CD4-positive, alpha-beta T cell (primary cell): ENCODE measurements at places on chromosomes 1 and 21. TPM values are rescaled to one million over a fixed set of nuclear protein-coding genes. Genes with fewer than 3 reads are reported as not detected.

DNA sequence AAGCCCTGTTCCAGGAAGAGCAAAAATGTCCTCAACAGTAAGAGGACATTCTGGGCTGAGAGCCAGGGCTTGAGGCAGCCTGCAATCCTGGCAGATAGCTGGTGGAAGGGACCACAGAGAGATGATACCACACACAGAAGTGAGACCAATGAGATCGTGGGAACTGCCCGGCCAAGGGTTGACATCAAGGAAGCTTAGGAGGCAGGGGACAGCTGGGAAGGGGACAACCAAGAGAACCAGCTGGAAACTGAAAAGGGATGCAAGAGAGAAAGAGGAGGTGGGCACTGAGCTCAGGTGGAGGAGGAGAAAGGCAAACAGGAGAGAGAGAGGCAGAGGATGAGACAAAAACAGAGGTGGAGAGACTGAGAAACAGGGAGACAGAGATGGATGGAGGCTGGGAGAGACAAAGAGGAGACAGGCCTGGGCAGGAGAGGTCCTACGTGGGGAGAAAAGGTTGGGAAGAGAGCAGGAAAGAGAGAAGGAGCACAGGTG is 9.2 kb downstream of the PDZK1IP1 start:
- no peak for DNase-seq
- H3K27ac ChIP-seq, result no peak overlapping the region
- H3K4me3 ChIP-seq, result no peak overlapping the region
- peaks cover 22% of the 10 kb centered on the region for H3K27me3 ChIP-seq

GRCh38 chr1:53549781-53550180 is 90.6 kb downstream of the DMRTB1 start:
- peaks cover 4% of the 10 kb centered on the region for H3K27me3 ChIP-seq
- no peaks in the 10 kb centered on the region for H3K36me3 ChIP-seq
- DNase-seq, result no peak
- H3K4me3 ChIP-seq, result no peak overlapping the region

DNA sequence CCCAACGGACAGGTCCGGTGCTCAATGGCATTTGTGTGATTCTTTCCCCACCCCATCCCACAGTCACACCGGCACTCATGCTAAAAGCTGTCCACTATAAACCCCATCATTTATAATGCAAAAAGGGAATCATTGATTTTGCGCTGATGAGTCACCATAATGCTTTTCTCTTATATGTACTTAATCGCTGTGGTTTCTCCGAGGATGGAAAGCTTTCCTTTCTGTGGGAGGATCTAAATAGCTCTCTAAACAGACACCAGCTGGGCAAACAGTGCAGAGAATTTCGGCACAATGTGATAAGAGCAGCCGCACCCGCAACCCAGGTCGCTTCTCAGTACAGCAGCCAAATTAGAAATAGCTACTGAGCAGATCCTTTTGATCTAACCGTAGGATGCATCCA is 85.6 kb downstream of the SETD4 start:
- no peak overlapping the region for H3K27ac ChIP-seq
- peaks cover 7% of the 10 kb centered on the region for H3K27me3 ChIP-seq
- no peak overlapping the region for H3K4me3 ChIP-seq
- no peak for DNase-seq
- no peaks in the 10 kb centered on the region for H3K4me1 ChIP-seq

DNA sequence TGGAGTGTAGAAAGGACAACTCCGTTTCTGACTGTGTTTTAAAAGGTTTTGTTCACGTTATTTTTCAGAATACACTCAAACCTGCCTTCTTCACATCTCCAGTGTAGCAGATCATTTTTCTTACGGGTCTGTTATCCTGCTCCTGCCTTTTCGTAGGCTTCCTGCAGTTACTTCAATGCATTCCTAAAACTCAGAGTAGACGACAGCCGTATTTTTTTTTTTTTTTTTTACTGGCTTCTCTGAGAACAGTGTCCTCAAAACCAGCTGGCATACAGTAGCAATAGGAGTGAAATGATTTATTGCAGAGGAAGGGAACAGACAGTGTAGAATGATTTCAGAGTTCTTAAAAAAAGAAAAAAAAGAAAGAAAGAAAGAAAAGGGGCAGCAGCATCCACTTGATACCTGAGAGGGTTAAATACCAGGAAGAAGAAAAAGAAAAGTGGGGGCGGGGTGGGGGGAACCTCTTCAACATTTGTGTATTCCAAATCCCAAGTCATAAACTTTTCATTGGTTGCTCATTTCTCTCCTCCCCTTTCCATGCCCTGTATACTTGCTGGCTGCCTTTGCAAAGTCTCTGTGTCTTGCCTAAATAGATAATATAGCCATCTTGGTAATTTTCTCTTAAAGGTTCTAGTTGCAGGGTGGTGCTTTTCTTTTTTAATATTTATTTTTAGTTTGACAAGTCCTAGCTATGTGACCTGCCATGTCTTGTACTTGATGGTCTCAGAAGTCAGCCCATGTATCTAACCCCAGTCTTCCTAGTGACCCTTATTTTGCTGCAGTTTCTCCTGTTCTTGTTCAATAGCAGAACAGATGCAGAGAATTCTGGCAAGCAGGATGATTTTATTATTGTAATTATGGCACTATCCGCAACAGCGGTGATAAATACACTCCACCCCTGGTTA is 2.8 kb downstream of the TGFB2 start:
- no peaks in the 10 kb centered on the region for H3K36me3 ChIP-seq
- DNase-seq, result no peak
- no peak overlapping the region for H3K27ac ChIP-seq
- no peak overlapping the region for H3K4me3 ChIP-seq

- H3K36me3 ChIP-seq, result no peaks in the 10 kb centered on the region
- DNase-seq, result no peak
- no peak overlapping the region for H3K27ac ChIP-seq
Measured at GRCh38 chr21:39874759-39875158, 7.5 kb downstream of the PCP4 start.

- no peaks in the 10 kb centered on the region for H3K27me3 ChIP-seq
- DNase-seq, result no peak
- no peaks in the 10 kb centered on the region for H3K4me1 ChIP-seq
- H3K27ac ChIP-seq, result no peak overlapping the region
- H3K36me3 ChIP-seq, result no peaks in the 10 kb centered on the region
- no peak overlapping the region for H3K4me3 ChIP-seq
Measured at GRCh38 chr1:87915771-87916170, 587.1 kb downstream of the LMO4 start.

DNA sequence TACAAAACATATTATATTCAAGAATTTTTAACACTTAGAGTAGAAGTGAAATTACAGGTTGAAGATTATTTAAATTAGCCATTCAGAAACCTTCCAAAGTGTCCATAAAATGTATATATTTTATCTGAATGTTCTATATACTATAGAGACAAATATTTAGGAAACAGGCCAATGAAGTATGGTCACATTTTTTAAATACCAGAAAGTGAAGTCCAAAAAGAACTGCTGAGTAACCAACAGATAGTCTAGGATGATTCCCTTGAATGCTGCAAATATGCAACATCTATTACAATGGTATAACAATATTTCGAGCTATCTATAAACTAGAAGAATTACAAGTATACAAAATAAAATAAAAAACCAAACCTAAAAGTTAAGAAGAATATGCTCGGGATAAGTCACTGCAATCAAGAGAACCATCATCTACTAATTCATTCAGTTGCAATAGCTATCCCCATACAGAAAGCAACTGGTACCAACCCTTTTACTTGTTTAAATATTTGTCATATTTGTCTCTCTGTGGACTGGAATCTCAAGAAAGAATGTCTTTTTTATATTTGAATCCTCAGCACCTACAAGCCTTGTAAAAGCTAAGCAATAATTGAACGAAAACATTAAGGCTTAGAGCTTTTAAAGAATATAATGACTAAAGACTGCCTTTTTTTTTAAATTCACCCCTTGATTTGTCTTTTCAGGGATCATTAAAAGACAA is 8.1 kb downstream of the ODF2L start:
- peaks cover 3% of the 10 kb centered on the region for H3K36me3 ChIP-seq
- H3K4me3 ChIP-seq, result no peak overlapping the region
- DNase-seq, result no peak
- peaks cover 4% of the 10 kb centered on the region for H3K4me1 ChIP-seq
- no peaks in the 10 kb centered on the region for H3K27me3 ChIP-seq

GRCh38 chr1:239247285-239247684 is 139.1 kb upstream of the CHRM3 start:
- no peak overlapping the region for H3K4me3 ChIP-seq
- no peaks in the 10 kb centered on the region for H3K27me3 ChIP-seq
- no peaks in the 10 kb centered on the region for H3K36me3 ChIP-seq

XCL2 gene
- total RNA-seq, result not detected

RPTN gene
- total RNA-seq, result not detected
